ENCODE measurements at places on chromosomes 6 and 20.

DNA sequence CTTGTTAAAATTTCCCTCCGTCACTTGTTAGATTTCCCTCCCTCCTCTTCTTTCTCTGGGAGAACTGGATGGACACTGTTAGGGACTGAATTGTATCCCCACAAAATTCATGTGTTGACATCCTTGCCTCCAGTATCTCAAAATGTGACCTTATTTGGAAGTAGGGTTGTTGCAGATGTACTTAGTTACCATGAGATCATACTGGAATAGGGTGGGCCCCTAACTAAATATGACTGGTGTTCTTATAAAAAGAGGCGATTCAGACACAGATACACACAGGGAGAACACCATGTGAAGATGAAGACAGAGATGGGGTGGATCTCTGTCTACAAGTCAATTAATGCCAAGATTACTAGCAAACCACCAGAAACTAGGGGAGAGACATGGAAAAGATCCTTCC lies 139.5 kb downstream of the ALDH8A1 start:
- DNase-seq = no peak

DNA sequence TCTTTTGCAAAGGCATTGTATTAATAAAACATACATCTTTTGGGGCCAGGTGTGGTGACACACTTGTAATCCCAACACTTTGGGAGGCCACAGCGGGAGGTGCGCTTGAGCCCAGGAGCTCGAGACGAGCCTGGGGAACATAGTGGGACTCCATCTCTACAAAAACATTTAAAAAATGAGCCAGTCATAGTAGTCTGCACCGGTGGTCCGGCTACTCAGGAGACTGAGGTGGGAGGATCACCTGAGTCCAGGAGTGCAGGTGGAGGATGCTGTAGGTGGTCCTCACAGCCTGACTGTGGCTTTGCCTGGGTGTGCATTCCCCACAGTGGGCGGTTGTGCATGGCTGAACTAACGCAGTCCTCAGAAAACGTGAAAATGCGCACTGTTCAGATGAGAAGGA lies 162.5 kb downstream of the DLL1 start:
- no peak for DNase-seq

GRCh38 chr6:45791211-45792168 lies 224.2 kb downstream of the CLIC5 start:
- DNase-seq = peak; percentile 74

GRCh38 chr6:125046107-125046925 lies 84.1 kb downstream of the RNF217 start:
- no peak for DNase-seq

GRCh38 chr6:81511423-81511822 lies 241.1 kb downstream of the TENT5A start:
- DNase-seq = no peak

GRCh38 chr6:170017603-170018320 lies 266.3 kb downstream of the ERMARD start:
- DNase-seq = no peak

DNA sequence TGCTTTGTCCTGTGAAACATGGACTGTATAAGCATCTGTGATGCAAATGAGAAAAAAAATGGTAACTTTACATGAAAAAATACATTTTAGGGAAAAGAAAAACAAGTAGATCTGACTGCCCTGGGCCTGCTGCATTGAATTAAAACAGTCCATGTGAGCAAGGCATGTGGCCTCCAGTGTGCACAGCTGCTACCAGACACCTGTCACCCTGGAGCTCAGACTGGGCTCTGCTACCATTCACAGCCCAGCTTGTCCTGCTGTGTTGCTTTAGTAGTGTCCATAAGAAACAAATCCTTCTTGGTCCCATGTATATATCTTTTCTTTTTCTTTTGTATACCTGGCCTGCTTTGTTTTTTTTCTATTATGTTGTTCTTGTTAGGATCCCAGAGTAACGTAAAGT lies 315.9 kb downstream of the NKAIN2 start:
- no peak for DNase-seq

GRCh38 chr6:133288662-133289061 lies 47.5 kb downstream of the EYA4 start:
- no peak for DNase-seq

GRCh38 chr20:46160661-46161060 lies 42.5 kb downstream of the CD40 start:
- DNase-seq = no peak

- no peak for DNase-seq
Measured at GRCh38 chr20:16709017-16709416, 20.8 kb upstream of the SNRPB2 start.

DNA sequence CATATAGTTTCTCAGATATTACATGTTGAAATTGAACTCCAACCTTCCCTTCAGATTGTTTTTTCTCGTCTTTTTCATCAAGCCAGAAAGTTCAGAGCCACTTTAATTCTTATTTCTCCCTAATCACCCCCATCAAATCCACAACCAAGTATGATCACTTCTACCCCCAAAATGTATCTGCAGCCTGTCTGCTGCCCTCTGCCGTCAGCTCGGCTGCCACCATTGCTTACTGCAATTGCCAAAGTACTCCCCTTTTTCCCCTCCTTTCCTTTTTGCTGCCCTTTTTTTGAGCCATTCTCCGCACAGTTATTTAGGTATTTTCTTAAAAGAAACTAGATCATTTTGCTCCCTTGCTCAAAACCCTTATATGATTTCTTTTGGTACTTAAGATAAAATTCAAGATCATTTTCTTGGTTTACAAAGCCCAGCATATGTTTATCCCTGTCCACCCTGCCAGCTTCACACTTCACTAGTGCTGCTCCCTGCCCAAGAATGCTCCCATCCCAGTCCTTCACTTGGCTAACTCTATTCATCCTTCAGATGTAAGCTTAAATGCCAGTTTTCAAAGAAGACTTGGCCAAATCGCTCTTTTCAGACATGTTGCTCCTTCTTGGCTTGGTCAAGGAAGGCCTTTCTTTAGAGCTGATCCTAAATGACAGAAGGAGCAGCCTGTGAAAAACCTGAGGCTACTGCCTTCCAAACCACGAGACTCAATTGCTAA lies 63.7 kb downstream of the SH3BGRL2 start:
- no peak for DNase-seq

DNA sequence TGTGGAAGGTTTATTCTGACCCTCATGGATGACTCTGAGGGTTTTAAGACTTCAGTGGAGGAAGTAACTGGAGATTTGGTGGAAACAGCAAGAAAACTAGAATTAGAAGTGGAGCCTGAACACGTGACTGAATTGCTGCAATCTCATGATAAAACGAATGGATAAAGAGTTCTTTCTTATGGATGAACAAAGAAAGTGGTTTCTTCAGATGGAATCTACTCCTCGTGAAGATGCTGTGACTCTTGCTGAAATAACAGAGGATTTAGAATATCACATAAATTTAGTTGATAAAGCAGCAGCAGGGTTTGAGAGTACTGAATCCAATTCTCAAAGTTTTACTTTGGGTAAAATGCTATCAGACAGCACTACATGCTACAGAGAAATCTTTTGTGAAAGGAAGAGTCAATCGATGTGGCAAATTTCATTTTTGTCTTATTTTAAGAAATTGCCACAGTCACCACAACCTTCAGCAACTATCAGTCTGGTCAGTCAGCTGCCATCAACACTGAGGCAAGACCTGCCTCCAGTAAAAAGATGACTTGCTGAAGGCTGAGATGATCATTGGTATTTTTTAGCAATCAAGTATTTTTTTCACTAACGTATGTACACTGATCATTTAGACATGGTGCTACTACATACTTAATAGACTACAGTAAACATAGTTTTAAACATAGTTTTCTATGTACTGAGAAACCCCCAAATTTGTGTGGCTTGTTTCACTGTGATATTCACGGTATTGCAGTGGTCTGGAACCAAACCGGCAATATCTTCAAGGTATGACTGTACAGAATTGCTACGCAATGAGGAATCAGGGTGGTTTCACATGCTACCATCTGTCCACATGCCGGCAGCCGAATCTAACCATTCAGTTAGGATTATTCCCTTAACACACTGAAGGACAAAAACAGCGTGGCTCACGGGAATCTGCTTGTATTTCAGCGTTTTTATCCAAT lies 149.0 kb downstream of the MYB start:
- no peak for DNase-seq

DNA sequence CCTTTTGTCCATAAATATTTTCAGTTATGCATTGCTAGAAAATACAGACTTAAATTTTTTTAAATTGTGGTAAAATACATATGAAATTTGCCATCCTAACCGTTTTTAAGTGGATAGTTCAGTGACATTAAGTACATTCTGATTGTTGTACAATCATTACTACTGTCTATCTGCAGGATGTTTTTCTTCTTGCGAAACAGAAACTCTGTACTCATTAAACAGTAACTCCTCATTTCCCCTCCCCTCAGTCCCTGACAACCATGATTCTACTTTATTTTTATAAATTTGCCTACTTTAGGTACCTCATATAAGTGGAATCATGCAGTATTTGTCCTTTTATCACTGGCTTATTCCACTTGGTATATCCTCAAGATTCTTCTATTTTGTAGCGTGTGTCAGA lies 21.3 kb downstream of the TAF11 start:
- DNase-seq = no peak

DNA sequence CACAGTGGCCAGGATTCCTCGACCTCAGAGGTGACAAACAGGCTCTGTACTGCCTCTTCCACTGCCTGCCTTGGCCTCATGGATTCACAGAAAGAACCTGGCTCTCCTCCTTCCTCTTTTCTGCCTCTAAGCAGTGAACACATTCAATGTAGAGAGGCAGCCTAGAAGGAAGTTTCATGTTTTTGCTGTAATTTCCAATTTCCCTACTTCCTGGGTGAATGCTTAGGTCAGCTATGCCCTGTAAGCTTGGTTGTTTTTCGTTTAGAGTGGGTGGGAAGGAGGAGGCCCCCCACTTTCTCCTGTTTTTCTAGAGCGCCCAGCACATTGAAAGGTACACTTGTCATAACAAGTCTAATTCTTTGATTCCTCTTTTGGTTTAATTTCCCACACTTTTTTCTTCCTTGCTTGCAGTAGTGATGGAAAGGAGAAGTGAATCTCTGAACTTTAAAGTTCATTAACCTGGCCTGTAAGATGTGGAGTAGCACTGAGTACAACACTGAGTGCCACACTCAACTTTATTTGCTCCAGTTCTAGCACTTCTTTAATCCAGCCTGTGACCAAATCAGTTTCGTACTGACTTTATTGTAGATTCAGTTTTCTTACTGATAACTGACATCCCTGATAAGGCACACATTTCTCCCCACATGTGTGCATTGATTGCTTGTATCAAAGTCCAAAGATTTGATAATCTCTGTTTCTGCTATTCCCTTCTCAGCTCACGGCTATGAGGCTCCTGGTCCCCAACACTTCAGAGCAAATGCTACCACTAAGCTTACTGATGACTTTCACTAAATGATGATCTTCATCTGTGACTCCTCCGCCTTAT lies 100.0 kb upstream of the MAN1A1 start:
- DNase-seq = no peak

- DNase-seq = no peak
Measured at GRCh38 chr20:33828967-33829560, 17.9 kb downstream of the CHMP4B start.

DNA sequence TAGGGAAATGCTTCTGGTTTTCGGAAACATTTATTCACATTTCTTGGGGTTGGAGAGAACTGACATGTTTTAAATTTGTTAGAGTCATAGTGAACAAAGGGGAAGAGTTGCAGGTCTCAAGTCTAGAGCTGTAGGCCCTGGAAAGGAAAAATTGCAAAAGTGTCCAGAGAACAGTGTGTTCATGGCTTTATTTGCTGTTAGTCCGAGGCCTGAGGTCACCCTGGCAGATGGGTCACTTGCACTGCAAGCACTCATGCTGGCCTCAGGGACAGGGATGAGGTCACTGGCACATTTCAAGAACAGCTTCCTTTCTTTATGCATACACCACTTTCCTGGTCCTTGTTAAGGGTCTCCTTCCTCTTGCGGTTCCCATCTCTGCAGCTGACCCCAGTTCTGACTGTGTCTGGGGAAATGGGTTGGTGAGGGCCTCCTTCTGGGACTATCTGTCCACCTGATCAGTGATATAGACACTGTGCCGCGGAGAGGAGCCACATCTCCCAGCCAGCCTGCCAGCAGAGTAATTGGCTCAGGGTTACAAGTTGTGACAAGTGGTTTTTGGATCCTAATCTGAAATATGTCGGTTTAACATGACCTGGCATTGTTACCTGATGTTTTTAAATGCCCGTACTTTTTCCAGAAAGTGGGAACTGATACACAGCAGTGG lies 194.0 kb downstream of the EYA4 start:
- DNase-seq = no peak

DNA sequence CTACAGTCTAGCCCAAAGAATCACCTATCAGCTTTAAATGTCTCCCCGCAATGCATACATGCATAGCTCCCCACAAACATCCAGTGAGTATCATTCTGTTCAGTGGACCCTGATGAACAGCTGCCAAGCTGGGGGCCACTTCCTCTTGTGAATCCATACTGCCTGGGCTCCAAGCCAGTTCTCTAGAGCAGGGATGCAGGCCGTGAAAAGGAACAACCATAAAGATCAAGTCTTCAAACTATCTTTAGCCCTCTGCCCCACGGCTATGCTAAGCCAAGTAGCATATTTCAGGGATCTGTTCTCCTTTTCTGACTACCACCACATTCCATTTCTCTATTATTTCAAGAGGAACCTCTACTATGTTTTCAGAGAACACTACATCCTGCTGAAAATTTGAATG lies 191.7 kb upstream of the BTBD3 start:
- no peak for DNase-seq

DNA sequence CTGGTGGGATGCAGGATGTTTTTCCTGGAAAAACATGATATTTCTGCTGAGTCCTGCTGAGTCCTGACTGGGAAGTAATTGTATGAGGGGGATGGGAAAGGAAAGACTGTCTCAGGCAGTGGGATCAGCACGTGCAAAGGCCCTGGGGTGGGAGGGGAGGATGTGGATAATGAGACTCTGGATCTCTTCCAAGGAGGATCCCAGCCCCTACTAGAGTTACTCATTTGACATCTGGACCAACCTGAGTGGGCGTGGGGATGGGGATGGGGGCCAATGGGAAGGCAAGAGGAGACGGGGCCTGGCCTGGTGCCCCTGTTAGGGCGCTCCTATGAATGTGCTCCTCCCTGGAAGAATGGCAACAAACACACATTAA lies 73.0 kb downstream of the CD40 start:
- DNase-seq = no peak

GRCh38 chr20:17836303-17836861 lies 132.2 kb downstream of the SNX5 start:
- DNase-seq = peak; percentile 79

DNA sequence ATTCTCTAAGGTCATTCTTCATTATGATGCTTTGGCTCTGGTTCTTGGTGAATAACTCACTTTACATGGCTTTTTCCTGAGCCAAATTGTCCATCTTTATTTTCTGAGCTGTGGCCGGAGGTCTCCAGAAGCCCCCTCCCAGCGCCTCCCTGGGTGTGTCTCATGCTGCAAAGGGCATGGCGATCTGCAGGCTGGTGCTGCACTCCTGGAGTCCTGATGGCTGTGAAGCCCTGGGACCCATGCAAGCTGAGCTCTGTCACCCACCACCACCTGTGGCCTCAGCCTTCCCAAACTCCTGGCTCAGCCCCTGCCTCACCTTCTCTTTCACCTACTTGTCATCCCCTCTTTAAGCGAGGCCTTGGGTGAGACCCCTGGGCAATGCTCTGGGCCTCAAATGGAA lies 96.9 kb downstream of the CEBPB start:
- DNase-seq = no peak

- peak; percentile 50 for DNase-seq
Measured at GRCh38 chr6:157106487-157106886, 216.8 kb downstream of the TMEM242 start.
